ENCODE measurements at places on chromosomes 13 and 19. TPM values are rescaled to one million over a fixed set of nuclear protein-coding genes. Genes with fewer than 3 reads are reported as not detected.

The CD177 gene
- total RNA-seq, result 0.27 TPM

The ZNF724 gene
- total RNA-seq, result 7.6 TPM

The ACTMAP gene
- 8.8 TPM for total RNA-seq

The ZNF649 gene
- 10.6 TPM for total RNA-seq

The SOHLH2 gene
- total RNA-seq, result not detected

The NLRP5 gene
- not detected for total RNA-seq

The LRG1 gene
- 0.21 TPM for total RNA-seq

GRCh38 chr19:49716154-49716553 lies 25.2 kb downstream of the CPT1C start:
- DNase-seq, result no peak

DNA sequence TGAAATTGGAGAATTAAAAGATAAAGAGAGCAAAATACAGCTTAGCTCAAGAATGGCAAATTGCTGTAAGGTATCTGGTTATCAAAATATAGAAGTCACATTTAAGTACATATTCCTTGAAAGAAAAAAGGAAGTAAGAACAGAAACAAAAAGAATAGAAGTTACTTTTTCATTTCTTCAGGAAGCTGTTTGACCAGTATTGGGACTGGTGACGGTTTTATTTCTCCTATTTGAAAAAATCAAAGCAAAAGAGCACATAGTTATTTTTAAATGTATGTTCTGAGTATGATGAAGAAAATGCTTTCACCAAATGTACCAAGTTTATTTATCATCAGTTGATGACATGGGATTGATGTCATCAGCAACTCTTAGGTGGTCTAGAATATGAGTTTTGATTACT lies 83.1 kb upstream of the OXGR1 start:
- DNase-seq, result no peak

- DNase-seq, result no peak
Observed at GRCh38 chr19:38019396-38019724, 112.4 kb downstream of the SIPA1L3 start.

- no peak for DNase-seq
Observed at GRCh38 chr19:33217881-33218280, 7.8 kb downstream of the SLC7A10 start.

GRCh38 chr13:108682714-108683113 lies 53.3 kb downstream of the MYO16 start:
- no peak for DNase-seq

GRCh38 chr19:341386-342127 lies 3.0 kb downstream of the MIER2 start:
- DNase-seq, result no peak

DNA sequence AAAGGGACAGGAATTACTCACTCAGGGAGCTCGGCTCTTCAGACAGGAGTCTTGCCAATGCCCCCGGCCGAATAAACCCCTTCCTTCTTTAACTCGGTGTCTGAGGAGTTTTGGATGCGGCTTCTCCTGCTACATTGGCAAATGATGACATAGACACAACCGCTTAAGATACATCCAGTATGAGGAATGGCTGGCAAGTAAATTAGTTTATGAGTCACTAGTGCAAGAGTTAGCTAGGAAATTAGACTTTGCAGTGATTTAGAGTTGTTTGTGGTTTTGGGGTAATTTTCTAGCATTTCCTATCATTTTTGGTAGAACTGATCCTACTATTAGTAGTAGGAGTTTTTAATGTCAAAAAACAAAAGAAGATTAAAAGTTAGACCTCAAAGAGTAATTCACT lies 166.2 kb downstream of the SLITRK1 start:
- DNase-seq, result no peak

DNA sequence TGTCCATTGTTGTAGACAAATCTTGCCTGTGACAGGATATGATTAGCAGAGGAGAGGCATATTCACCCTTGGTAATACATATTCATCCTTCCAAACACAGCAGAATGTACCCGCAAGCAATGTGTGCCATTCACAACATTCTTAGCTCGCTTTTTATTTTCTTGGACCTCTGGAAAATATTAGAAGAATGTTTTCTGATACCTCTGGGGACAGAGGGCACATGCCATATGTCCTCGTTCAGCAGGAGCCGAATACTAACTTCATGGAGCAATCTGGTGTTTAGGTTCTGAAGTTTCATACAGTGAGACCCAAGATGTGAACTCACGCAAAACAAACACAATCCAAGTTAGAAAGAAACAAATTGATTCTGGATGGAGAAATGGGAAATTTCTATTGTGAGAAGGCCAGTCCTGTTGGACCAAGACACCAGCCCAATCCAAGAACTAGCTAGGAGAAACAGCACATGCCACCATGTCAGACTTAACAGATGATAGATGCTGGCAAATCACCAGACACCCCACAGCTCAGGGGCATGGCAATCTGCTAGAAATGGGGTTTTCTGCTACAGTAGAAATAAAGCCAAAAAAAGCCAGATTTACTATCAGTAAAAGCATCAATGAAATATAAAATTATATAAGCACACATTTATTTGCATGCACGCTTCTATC lies 297.4 kb downstream of the DCLK1 start:
- no peak for DNase-seq

DNA sequence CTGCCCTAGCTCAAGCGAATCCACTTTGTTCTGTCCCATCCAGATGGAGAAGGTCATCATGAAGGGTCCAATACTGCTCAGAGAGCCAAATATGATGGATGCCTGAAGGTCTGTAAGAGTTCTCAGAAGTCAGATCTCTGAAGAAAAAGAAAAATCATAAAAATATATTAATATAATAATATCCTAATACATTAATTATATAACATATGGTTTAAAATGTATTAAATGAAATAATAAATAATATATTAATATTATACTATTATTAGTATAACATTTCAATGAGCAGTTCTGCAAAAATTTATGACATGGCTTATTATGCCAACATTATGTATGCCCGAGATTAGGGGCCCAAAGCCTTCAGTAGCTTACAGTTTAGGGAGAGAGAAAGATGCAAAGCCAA lies 78.2 kb upstream of the GPR12 start:
- DNase-seq, result no peak

- DNase-seq, result no peak
Observed at GRCh38 chr19:9995084-9995483, 15.2 kb downstream of the COL5A3 start.

DNA sequence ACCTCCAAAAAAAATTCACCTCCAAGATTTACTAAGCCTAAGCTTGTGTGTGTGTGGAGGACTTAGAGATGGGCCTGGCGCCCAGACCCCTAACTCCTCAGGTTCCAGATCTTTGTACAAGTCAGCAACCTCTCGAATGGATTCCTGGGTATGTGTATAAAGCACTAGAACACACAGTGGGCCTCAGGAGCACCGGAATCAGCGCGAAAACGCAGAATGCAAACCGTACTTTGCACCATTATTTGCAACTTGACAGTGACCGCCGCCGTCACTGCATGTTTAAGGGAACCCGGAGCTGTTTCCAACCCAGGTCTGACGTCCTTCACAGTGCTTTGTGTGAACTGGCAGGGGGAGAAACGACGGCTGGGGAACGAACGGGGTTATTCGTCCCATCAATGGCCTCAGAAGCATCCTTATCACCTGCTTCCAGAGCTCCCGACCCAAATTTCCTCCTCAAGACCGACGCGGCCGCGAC lies 688 bp downstream of the ZNF606 start:
- DNase-seq, result no peak

DNA sequence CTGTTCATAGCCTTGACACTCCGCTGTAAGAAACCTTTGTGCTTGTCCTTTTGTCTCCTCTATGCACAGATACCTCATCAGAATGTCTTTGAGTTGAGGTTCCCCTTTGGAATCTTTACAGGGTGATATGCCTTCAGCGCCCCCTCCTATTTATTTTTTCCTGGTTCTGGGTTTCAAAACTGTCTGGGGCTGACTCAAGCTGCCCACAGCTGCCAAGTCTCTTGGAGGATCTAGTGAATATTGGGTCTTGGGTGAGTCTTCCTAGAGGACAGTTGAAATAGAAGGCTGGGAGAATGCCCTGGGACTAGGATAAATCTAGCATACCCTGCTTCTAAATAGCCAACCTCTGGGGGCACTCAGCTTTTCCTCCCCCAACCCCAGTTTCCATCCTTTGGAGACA lies 930 bp downstream of the ZNF136 start:
- DNase-seq, result no peak

DNA sequence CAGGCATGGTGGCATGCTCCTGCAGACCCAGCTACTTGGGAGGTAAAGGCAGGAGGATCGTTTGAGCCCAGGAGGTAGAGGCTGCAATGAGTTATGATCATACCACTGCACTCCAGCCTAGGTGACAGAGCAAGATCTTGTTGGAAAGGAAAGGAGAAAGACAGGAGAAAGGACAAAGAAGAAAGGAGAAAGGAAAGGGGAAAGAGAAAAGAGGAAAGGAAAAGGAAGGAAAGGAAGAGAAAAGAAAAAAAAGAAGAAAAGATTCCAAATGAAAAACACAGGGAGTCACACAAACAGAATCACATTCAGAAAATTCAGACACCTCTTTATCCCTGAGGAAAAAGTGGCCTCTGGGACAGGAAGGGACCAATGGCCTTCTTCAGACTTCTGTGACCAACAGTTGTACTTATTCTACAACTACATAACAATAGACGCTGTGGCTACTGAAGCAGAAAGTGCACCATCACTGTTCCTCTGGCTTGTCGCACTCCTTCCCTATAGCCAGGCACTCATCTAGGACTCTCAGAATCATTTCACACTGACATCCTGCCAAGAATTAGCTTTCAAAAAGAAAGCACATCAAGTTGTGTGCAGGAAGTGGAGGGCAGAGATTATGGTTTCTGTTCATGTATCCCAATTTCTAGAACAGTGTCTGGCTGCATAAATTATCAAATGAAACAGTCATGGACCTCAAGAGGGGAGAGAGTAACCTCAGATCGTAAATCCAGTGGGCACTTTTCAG lies 5.9 kb downstream of the MTMR6 start:
- DNase-seq, result no peak

DNA sequence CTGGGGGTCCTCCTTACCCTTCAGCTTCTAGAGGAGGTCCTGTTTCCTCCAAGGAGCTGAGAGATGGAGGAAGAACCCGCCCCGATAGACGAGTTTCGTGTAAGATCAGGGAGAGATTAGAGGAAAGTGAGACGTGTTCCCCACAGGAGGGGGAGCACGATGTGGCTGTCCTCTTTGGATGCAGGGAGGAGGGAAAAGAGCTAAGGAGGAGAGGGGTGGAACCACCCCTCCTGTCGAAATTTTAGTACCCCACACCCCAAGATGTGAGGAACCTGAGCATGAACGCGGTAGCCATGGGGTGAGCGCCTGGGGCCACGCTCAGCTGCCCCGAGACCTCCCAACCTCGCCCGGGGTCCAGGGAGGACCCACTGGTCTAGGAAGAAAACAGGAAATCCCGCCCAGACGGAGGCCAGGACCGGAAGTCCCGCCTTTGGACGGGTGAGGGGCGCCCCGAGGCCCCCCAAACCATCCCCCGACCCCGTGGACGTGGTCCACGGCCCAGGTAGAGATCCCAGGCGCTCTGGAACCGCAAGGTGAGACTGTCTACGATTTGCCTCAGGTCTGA lies 1.2 kb downstream of the AKT1S1 start:
- no peak for DNase-seq

GRCh38 chr13:48770372-48770771 lies 116.6 kb downstream of the CYSLTR2 start:
- no peak for DNase-seq

DNA sequence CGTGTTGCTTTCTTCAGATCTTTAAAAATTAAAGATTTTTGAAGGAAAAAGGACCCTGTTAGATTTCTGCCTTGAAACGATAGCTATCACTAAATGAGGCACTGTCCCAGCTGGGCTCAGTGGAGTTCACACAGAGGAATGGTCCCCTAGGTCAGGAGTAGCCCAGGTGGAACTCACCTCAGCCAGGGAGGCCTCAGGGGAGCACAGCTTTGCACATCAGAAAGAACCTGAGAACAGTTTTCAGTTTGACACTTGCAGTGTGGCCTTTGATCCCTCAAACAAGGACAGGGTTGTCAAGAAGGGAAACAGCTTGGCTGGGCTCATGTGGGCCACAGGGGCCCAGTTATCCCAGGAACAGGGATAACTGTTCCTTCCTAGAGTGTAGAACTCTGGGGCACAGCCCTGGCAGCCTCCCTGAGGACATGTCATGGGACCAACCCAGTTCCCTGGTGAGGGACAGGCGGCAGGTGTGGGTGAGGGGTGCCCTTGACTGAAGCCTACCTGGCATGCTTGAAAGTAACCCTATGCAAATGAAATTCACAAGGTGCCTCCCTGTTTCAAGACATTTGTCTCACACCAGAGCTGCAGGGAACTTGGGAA lies 59.4 kb downstream of the CHST8 start:
- DNase-seq, result no peak

GRCh38 chr13:19645000-19645399 lies 11.5 kb downstream of the MPHOSPH8 start:
- DNase-seq, result no peak

- DNase-seq, result peak; percentile 97
Observed at GRCh38 chr19:11435057-11435832, at the start of the genes ODAD3 and PRKCSH. Gene ODAD3, minus strand, starts transcription at chr19:11435121. Its CDS starts 105 bp downstream, at chr19:11435016. Gene PRKCSH, plus strand, starts transcription at chr19:11435635. Its CDS starts 483 bp downstream, at chr19:11436118.

DNA sequence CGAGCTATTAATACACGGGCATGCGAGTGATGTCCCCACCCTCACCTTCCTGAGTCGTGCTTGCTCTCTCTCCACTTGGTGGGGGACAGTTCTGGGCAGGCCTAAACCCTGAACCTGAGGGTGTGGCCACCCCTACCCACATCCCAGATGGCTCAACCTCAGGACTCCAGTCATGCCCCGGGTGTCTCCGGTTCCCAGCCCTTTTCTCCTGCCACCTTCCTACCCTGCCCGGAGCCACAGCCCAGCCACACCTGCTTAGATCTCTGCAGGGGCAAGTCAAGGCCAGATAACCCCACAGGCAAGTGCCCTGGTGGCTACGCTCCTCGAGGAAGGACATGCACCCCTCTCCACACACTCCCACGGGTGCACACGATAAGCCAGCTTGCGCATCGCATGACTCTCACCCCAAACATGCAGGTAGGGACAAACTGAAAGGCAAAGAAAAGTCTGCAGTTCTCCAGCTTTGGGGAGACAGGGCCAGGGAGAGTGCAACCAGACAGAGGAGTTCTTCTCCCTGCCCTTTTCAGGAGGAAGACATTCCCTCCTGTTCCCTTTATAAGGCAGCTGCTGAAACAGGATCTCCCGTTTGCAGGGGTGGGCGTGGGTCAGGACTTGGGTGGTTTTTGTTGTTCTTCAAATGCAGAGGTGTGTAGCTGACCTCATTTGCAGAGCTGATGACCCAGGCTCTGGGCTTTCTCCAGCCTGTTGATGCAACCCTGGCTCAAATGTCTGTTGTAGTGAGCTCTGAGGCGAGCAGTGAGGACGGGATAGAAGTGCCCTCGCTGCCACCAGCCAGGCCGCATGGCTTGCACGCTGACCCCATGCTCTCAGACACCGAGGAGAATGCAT lies 88.6 kb downstream of the DPF1 start:
- DNase-seq, result no peak

GRCh38 chr13:46948338-46948737 lies 51.5 kb upstream of the HTR2A start:
- no peak for DNase-seq

GRCh38 chr19:39052243-39052746 lies 19.9 kb upstream of the FBXO27 start:
- DNase-seq, result no peak
